ENCODE measurements at places on chromosomes 5 and 9.
A peak's percentile ranks its signal among the peaks of the same experiment; 100 is the strongest.

DNA sequence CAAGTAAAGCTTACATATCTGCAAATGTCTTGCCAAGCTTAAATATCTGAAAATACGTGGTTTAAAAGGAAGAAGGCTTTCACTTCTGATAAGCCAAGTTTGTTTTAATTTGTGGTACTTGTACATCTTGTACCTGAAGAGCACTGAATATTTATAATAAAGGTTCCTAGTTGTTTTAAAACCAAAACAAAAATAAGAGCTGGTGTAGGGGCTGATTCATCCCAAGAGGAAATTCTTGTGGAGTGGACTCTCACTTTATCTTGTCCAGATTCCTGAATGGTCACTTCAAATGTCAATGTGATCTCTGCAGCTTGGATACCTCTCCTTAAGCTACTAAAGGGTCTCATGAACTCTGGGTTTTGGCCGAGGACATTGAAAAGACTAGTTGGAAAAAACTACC lies 29.5 kb downstream of the MAMDC2 start:
- no peak for DNase-seq

DNA sequence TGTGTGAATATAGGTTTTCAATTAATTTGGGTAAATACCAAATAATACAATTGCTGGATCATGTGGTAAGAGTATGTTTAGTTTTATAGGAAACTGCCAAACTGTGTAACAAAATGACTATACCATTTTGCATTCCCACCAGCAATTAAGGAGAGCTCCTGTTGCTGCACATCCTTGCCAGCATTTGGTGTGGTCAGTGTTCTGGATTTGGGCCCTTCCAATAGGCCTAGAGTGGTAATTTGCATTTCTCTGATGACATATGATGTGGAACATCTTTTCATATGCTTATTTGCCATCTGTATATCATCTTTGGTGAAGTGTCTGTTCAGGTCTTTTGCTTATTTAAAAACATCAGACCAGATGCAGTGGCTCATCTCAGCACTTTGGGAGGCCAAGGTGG lies 11.6 kb upstream of the RFK start:
- DNase-seq = no peak

GRCh38 chr9:105842023-105842644 lies 147.8 kb downstream of the TMEM38B start:
- DNase-seq = no peak

- peak; percentile 37 for DNase-seq
Measured at GRCh38 chr9:123322273-123323195, 33.5 kb upstream of the CRB2 start.

DNA sequence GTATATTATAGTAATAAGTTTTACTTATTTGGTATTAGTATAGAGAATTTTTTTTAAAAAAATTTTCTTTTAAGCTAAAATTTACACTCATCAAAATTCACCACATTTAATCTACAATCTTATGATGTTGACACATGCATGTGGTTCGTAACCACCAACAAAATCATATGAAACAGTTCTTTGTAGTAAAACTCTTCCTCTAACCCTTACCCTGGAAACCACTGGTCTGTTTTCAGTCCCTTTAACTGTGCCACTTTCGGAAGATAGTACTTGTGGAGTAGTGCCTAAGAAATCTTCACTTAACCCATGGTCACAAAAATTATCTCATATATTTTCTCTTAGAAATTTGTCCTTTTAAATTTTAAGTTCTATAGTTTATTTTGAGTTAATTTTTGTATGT lies 1498.8 kb downstream of the MAT2B start:
- DNase-seq = no peak

Measured in stimulated activated CD8-positive, alpha-beta memory T cell treated with anti-CD3 and anti-CD28 coated beads, Interleukin-12 subunit alpha, Interleukin-12 subunit beta, amount 100 ng/mL, for 4 hours (primary cell).